Frontal cortex (tissue), 4 donors: ENCODE measurements at places on chromosomes 6 and 20.
A peak's percentile ranks its signal among the peaks of the same experiment; 100 is the strongest.

DNA sequence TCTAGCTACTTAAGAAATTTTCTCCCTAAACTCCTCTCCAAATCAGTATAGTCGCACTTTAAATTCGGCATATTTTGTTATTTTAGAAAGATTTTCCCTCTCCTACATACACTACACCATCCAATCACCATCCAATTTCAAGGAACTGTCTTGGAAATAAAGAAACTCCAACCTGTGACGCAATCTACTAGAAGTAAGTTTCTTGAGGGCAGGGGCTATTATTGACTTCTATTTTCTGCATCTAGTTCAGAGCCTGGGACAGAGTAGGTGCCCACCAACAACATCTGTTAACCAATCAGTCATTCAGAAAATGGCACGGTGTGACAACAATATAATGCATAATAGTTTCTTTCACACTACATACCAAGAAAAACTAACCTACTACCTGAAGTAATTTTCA lies 3.6 kb downstream of the ATG5 start:
- DNase-seq = no peak

- DNase-seq = no peak
These were observed 157.9 kb downstream of the LY86 start for GRCh38 chr6:6746333-6746969.

GRCh38 chr6:3742426-3743344 lies 8.8 kb downstream of the PXDC1 start:
- peak; percentile 71 for DNase-seq

- no peak for DNase-seq
These were observed 83.0 kb downstream of the SCAND1 start for GRCh38 chr20:35871259-35871771.

DNA sequence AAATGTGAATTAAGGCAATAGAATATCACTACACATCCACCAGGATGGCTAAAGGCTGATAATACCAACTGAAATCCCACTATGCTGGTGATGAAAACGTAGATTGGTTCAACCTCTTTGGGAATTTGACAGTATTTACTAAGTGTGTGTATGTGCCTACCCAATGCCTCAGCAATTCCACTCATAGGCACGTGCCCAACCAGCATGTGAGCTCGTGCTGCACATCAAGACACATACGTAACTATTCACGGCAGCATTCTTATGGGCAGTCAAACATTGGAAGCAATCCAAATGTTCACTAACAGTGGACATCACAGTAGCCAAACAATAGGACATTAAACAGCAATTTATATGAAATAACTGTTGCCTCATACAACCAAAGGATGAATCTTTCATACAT lies 15.7 kb upstream of the AFDN start:
- no peak for DNase-seq

- DNase-seq = no peak
These were observed 66.6 kb downstream of the PREX1 start for GRCh38 chr20:48761023-48761785.

DNA sequence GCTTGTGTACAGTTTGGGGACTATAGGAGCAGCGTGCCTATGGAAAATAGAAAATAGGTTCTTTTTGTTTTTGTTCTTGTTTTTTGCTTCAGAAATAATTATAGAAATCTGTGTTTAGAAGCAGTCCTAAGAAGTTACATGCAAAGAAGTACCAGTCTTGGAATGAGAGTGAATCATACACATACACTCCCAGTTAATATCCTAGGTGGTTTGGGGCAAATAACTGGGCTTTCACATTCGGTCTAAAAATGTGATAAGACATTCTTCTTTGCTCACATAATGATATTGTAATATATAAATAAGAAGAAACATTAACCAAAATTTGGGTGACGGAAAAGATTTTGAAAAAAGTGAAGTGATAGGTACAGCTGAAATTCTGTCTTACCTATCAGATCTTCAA lies 61.0 kb downstream of the ENPP1 start:
- DNase-seq = no peak

DNA sequence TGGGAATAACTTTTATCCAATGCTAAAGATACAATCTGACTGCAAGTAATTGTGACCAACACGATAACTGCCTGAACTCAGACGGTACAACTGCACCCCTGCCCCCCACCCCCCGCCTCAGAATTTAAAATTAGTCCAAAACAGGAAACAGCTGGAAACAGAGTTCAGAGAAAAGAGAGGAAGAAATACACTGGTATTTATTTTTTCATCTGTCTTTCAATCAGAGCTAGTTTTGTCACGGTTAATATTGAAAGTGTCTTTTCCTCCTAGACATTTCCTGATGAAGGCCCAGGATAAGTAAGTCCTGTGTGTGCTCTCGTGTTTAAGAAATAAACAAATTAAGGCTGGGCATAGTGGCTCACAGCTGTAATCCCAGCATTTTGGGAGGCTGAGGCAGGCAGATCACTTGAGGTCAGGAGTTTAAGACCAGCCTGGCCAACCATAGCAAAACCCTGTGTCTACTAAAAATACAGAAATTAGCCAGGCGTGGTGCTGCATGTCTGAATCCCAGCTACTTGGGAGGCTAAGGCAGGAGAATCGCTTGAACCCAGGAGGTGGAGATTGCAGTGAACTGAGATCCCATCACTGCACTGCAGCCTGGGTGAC lies 21.5 kb downstream of the ACSS1 start:
- no peak for DNase-seq

DNA sequence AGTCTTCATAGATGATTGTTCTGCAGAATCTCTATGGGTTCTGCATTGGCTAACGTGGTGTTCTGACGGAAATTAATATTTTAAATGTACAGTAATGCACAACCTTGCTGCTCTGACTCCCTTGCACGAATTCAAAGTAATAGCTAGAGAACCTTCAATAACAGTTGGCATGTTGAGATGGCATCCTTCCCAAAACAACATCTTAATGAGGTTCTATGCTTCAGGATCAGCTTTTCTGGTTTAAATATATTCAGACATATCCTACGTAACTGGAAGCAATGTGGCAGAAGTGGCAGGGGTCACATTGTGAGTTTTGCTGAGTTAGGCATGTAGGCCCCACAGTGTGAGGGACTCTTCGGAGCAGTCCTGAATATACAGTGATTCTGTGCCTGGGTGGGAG lies 25.7 kb downstream of the DSE start:
- DNase-seq = no peak

GRCh38 chr6:85460921-85461797 lies 11.3 kb downstream of the NT5E start:
- DNase-seq = no peak

DNA sequence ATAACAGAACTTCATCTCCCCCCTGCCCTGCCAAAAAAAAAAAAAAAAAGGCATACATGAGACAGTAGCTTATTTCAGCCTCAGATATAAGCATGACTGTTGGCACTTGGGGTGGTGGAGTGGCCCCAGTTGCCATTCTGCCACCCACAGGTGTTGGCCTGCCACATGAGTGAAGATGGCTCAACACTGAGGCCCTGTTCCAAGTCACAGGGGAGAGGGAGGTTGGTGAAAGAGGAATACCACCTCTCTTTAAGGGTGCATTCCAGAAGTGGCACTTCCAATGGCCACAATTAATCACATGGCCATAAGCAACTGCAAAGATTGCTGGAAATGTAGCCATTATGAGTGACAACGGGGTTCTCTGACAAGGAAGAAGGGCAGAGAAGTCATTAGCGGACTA lies 61.9 kb upstream of the JARID2 start:
- no peak for DNase-seq

DNA sequence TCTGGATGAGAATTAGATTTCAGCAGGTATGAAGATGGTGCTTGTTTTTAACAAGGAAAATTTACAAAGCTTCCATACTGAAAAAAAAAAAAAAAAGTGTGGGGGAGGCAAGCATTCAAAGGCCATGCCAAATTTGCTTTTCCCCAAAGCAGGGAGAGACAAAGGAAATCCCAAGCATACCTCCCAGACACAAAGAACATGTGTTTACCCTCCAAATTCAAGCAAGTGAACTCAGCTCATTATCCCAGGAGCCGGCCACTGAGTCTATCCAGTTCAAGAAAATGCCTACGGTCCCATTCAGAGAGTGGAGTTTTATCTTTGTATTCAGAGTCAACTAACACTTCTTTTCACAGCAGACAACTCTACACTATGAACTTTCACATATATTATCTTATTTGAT lies 102.7 kb upstream of the ID4 start:
- DNase-seq = no peak

- no peak for DNase-seq
These were observed 25.2 kb downstream of the ADGRF1 start for GRCh38 chr6:47016909-47017308.

- DNase-seq = peak; percentile 27
These were observed 77.6 kb downstream of the RIN2 start for GRCh38 chr20:19835533-19836222.

DNA sequence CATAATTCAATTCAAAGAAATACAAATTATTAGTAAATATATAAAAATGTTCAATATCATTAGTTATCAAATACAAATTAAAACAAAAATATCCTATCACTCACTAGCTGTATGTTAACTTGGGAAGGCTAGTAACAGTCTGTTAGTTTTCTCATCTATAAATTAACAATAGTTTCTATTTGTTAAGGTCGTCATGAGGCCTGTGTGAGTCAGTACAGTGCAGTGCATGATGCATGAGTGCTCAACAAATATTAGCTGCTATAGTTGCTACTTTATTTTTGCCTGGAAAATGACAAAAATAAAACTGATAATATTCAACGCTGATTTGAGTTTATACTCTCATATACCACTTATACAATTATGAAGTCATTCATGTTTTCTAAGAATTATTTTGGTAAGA lies 401.6 kb upstream of the RUNX2 start:
- no peak for DNase-seq

DNA sequence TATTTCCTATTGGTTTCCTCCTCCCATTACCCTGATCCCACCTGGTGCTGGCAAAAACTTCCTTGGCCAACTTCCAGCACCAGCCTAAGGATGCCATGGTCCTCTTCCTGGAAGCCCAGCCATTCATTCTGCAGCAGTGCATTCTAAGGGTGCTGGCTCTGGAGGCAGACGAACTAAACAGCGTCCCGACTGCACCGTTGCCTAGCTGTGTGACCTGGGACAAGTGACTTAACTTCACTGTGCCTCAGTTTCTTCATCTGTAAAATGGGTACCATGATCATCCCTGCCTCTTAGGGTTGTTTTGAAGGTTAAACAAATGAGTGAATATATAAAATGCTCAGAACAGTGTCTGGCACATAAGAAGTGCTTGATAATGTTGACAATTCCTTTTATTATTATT lies 120.9 kb upstream of the ZNF217 start:
- no peak for DNase-seq

GRCh38 chr6:111195656-111196055 lies 108.4 kb downstream of the SLC16A10 start:
- DNase-seq = no peak

DNA sequence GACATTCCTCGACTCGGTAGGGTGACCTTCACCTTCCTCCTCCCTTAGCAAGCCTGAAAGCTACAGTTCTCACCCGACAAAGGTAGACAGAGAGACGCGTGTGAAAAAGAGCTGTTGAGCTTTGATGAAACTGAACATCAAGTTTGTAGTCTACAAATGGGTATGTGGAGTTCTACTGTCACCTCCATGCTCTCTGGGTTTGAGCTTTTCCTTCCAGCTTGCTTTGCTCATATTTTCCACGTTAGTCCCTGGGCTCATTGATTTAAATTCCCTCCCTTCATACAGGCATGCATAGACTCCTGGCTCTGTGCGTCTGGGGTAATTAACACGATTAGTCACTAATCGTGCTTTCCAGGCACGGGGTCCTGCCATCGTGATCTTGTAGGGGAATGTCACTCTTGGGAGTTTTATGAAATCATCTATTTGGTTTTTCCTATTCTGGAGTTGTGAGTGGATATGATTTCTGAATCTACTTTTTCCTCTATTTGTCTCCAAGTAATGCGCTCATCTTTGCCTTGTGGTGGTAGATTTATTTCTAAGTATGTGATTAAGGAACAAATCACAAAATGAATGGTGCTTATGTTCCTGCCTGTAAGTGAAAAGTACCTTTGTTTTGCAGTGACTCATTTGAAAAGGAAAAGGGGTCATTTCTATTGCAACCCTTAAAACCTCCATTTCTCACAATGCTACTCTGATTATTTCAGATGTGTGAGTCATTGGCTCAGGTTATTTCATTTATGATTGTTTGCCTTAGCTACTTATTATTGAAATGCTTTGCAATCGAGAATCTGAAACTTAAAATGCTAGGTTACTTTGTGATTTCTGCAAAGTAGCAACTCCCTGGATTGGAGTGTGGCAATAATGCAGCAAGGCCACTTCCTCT lies 154.6 kb downstream of the ZDHHC14 start:
- DNase-seq = no peak
